ENCODE measurements at places on chromosomes 3 and 15. TPM values are rescaled to one million over a fixed set of nuclear protein-coding genes. Genes with fewer than 3 reads are reported as not detected.

Gene LMAN1L
- total RNA-seq, result not detected

Gene LTF
- not detected for total RNA-seq

Gene TMEM44
- 4.0 TPM for total RNA-seq

Gene TRAT1
- total RNA-seq, result 20.7 TPM

Gene ISL2
- 0.15 TPM for total RNA-seq

Gene GPR160
- total RNA-seq, result 7.0 TPM

Gene GOLGA6L24
- not detected for total RNA-seq

Gene SLC9C1
- not detected for total RNA-seq

DNA sequence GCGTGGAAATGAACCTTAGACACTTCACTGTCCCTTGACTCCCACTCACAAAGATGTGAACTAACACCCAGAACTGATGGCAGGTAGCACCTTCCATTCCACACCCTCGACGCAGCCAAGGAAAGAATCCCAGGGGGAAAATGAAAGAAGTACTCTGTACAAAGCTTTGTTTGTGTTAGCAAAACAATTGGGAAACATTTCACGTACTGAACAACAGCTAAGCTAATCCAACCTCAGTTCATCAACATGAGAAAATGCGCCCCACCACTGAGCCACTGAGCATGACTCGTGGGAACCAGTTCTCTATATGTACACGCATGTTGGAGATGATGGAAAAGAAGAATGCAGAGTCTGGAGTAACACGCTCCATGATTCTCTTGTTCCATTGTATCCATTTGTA is 32.0 kb downstream of the CORO2B start:
- no peaks in the 10 kb centered on the region for H3K36me3 ChIP-seq
- peaks cover 2% of the 10 kb centered on the region for H3K27me3 ChIP-seq
- no peak overlapping the region for H3K4me3 ChIP-seq

DNA sequence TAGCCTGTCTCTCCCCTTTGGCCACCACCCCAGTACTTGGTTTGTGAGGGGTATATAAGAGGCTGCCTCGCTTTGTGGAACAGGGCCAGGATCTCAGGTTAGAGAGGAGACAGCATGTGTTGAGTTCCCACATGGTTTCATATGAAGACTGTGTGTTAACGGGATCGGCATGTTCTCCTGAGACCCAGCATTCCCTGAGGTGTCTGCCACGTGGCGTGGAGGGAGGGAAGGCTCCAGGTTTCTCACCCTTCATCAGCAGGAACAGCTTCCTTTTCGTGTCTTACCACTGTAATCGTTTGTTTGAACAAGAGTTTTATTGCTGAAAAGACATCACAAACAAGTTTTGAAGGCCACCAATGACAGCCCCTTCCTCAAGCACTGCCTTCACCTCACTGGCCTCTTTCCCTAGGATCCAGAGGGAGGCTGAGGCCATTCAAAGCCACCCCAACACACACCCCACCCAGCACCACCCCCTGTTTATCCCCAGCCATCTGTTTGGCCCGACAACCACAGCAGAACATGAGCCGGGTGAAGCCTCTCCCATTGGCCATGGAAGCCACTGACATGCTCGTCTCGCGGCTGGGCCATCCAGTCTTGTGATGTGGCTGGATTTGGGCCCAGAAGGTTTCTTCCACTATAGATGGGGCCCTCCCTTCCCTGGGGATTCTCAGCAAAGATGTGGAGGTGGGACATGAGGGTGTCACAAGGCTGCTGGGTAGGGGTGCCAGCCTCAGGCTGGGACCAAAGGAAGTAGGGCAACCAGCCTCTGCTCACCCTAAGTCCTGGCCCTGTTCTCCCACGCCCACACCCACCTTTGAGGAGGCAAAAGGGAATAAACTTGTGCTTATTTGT is 10.0 kb downstream of the BHLHE40 start:
- no peak for DNase-seq
- peaks cover 47% of the 10 kb centered on the region for H3K4me1 ChIP-seq
- H3K36me3 ChIP-seq, result peaks cover 14% of the 10 kb centered on the region
- no peaks in the 10 kb centered on the region for H3K27me3 ChIP-seq

GRCh38 chr3:56059731-56060130 is 408.5 kb downstream of the ERC2 start:
- H3K4me1 ChIP-seq, result no peaks in the 10 kb centered on the region
- H3K36me3 ChIP-seq, result no peaks in the 10 kb centered on the region
- DNase-seq, result no peak

DNA sequence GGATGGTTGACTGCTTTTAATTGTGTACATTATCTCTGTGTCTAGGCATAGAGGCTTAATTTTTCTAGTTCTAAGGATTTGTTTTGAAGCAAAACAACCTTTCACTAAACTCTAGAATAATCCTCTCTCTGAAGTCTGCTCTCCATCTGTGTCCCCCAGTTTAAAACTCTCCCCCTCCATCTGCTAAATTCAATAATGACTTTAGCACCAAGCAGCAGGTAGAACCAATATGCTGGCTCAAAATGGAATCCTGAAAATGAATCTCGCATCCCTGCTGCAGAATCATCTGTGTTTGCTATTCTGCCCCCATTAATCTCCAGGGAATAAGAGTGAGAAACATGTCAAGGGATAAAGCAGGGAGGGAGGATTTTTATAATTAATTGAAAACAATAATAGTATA is 111.8 kb downstream of the TUSC7 start:
- H3K27ac ChIP-seq, result no peak overlapping the region
- H3K4me1 ChIP-seq, result no peaks in the 10 kb centered on the region
- no peak for DNase-seq
- H3K27me3 ChIP-seq, result no peaks in the 10 kb centered on the region
- no peak overlapping the region for H3K4me3 ChIP-seq

DNA sequence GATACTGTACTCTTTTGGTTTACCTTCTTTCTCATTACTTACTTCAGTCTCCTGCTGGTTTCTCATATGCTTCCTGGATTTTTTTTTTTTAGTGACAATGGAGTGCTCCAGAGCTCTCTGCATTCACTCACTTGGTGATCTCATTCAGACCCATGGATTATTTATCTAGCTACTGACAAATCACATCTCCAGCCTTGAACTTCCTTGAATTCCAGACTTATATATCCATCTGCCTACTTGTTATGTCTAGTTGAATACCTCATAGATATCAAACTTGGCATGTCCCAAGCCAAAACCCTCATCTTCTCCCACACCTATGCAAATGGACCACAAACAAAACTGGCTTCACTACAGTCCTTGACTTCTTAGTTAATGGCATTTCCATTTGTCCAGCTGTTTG is 234.7 kb upstream of the ZPLD1 start:
- H3K36me3 ChIP-seq, result no peaks in the 10 kb centered on the region
- no peak overlapping the region for H3K4me3 ChIP-seq
- H3K27ac ChIP-seq, result no peak overlapping the region
- H3K27me3 ChIP-seq, result no peaks in the 10 kb centered on the region
- no peak for DNase-seq

DNA sequence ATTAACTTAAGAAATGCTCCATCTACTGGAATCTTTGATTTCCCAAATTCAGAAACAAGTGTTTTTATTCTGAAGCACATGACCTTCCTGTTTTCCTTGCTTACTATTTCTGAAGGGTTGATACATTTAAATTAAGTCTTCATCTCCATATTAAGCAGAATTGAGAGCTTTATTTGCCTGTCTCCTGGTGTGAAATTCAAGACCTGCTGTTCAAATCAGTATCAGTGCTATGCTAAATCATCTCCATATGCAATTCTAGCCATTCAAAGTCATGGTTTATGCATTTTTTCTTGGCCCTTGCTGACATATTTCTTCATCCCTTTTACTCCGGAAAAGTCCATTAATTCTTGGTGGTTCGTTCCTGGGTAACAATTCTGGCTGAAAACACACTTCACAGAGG is 195.4 kb downstream of the ATP8B4 start:
- no peak overlapping the region for H3K4me3 ChIP-seq
- H3K27me3 ChIP-seq, result no peaks in the 10 kb centered on the region
- no peak for DNase-seq
- no peak overlapping the region for H3K27ac ChIP-seq

- DNase-seq, result peak; percentile 38
- H3K4me1 ChIP-seq, result peaks cover 6% of the 10 kb centered on the region
- no peaks in the 10 kb centered on the region for H3K36me3 ChIP-seq
- no peak within 1 kb of the TSS for H3K27ac ChIP-seq
Measured at GRCh38 chr15:68578980-68579935, at the start of gene CORO2B. Gene CORO2B, plus strand, starts transcription at chr15:68578993. Its CDS starts 270 bp downstream, at chr15:68579263.

- H3K27me3 ChIP-seq, result peaks cover 22% of the 10 kb centered on the region
- no peak overlapping the region for H3K27ac ChIP-seq
- no peak for DNase-seq
- H3K4me3 ChIP-seq, result no peak overlapping the region
Measured at GRCh38 chr3:72171463-72171881, 386.5 kb upstream of the PROK2 start.

DNA sequence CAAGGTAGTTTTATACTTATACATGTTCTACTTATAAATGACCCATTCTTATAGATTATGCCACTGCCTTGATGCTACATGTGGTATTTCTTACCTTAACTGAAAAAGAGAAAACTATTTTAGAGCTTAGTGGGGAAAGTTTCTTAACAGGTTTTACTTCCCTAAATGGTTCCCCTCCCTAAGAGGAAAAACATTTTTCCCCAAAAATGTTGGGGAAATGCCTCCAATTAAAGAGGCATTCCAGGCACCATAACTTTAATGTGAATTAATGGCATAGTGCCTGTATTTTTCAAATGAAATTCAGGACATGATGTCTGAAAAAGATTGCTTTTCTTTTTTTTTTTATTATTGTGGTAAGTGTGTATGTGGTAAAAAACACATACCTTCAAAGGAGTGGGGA is 22.6 kb downstream of the GOLM2 start:
- H3K36me3 ChIP-seq, result no peaks in the 10 kb centered on the region
- H3K4me1 ChIP-seq, result peaks cover 30% of the 10 kb centered on the region
- no peaks in the 10 kb centered on the region for H3K27me3 ChIP-seq
- no peak overlapping the region for H3K4me3 ChIP-seq
- H3K27ac ChIP-seq, result no peak overlapping the region

GRCh38 chr3:52782412-52783210 is 5.2 kb downstream of the ITIH1 start:
- H3K27ac ChIP-seq, result no peak overlapping the region
- H3K4me3 ChIP-seq, result no peak overlapping the region
- H3K27me3 ChIP-seq, result peaks cover 4% of the 10 kb centered on the region
- DNase-seq, result peak; percentile 4
- H3K36me3 ChIP-seq, result no peaks in the 10 kb centered on the region

DNA sequence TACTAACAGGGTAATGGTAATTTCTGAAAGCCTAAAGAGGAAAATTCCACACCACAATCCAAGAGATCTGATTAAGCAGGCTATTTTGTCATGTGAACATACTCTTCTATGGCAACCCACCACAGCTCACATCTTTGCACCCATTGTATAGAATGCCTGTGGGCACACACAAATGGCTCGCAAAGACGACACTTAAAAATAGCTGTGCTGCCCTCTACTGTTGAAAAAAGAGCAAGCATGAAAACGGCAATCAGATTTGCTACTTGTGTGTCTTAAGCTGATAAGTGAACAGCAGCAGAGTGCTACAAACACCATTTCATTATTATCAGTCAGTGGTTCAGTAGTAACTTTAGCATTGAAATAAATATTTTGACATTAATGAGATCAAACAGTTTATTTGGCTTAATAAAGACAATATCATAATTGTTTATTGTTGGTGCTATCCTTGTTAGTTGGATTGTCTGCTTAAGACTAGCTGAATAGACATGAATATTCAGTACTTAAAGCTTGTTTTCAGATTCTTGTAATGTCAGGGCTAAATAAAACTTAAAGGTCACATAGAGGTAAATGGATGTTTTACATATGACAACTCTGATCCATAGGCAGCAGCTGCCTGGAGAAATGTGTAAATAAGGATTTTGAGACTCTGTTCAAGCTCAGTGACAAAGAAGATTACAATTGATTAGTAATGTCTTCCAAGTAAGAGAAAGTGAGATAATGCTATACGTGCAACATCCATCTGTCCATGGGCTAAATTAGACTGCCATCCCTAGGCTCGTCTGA is 199.1 kb downstream of the LRRN1 start:
- peak; percentile 12 for DNase-seq
- no peaks in the 10 kb centered on the region for H3K4me1 ChIP-seq
- H3K4me3 ChIP-seq, result no peak overlapping the region

DNA sequence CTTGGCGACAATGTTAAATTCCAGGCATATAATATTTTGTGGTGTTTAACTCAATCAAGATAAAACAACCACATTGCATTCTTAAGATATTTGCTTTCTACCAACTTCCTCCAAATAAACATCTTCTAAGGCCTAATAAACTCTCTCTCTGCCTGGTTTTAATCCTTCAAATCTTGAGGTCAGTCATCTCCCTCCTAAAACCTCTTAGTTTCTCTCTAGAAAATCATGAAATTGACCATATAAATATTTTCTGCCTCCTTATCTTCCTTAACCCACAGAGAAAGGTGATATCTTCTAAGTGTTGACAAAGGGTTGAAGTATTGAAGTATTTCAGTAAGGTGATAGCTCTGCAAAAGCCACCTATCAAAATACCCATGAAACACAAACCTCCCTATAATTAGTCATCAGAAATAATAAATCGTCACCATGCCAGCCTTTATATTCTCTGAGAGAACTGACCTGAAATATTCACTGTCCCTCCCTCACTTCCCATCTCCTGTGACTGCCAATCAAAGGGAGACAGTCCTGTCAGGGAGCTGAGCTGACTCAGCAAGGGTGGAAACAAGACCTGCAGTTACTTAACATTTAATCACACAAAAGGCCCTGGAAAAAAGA is 1261.1 kb downstream of the ROBO1 start:
- H3K27ac ChIP-seq, result no peak overlapping the region
- no peaks in the 10 kb centered on the region for H3K4me1 ChIP-seq
- H3K36me3 ChIP-seq, result no peaks in the 10 kb centered on the region
- H3K27me3 ChIP-seq, result no peaks in the 10 kb centered on the region
- DNase-seq, result no peak
- H3K4me3 ChIP-seq, result no peak overlapping the region

DNA sequence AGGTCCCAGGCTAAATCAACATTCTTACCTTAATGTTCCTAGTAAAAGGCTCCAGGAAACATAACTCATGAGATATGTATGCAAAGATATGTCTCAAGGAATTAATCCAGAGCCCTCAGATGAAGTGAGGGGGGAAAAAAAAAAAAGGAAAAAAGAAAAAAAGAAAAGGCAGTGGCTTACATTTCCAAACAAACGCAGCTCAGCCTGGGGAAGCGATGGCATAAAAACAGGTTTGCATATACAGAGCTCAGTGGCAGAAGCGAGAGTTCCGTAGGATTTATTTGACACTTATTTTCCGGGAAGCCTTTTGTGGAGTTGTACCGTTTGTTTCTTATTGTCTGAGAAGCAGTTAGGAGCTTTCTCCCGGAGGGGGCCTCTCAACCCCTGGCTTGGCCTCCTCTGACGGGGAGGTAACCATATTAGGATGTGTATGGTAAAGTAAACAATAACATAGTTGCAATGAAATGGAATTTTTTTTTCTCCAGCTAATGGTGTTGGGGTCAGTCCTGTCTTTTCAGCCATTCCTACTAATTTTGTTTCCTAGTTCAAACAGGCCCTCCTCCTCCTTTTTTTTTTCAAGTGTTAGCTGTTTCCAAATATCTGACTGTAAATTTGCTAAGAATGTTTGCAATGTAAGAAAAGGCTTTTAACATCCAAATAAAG is 338.6 kb downstream of the FOXP1 start:
- no peaks in the 10 kb centered on the region for H3K27me3 ChIP-seq
- peaks cover 3% of the 10 kb centered on the region for H3K36me3 ChIP-seq
- no peak overlapping the region for H3K4me3 ChIP-seq
- peaks cover 36% of the 10 kb centered on the region for H3K4me1 ChIP-seq
- H3K27ac ChIP-seq, result no peak overlapping the region
- no peak for DNase-seq

Data from activated CD4-positive, alpha-beta memory T cell treated with anti-CD3 and anti-CD28 coated beads for 36 hours (primary cell).